Islet precursor cell (in vitro differentiated cells): ENCODE measurements at places on chromosomes 7 and 10.

GRCh38 chr7:45007106-45007505 lies 7.1 kb downstream of the CCM2 start:
- DNase-seq = no peak

DNA sequence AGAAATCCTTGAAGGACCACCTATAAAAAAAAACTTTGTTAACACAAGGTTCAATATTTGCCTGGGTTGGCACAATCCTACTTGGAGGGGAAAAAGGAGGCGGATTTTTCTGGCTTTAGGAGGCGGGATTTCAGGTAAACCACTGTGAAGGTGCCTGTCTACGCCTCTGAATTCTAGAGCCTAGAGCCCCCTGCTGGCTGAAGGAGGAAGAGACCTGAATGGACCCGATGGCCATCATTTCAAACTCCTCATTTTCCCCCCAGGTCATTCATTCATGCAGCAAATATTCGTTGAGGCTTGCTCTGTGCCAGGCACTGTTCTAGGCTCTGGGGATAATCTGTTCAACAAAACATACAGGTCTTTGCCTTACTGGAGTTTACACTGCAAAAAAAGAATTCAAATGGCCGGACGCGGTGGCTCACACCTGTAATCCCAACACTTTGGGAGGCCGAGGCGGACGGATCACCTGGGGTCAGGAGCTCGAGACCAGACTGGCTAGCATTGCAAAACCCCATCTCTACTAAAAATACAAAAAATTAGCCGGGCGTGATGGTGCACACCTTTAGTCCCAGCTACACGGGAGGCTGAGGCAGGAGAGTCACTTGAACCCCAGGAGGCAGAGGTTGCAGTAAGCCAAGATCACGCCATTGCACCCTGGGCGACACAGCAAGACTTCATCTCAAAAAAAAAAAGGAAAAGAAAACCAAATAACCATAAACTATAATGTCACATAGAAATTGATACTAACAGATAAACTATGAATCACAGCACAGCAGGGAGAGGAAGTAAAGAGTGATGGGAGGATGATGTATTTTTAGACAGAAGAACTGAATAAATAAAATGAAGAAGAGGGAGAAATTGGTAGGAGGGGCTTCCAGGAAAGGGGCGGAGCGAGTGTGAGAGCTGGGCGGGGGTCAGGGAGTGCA lies 90.1 kb upstream of the NFE2L3 start:
- peak; percentile 84 for DNase-seq

DNA sequence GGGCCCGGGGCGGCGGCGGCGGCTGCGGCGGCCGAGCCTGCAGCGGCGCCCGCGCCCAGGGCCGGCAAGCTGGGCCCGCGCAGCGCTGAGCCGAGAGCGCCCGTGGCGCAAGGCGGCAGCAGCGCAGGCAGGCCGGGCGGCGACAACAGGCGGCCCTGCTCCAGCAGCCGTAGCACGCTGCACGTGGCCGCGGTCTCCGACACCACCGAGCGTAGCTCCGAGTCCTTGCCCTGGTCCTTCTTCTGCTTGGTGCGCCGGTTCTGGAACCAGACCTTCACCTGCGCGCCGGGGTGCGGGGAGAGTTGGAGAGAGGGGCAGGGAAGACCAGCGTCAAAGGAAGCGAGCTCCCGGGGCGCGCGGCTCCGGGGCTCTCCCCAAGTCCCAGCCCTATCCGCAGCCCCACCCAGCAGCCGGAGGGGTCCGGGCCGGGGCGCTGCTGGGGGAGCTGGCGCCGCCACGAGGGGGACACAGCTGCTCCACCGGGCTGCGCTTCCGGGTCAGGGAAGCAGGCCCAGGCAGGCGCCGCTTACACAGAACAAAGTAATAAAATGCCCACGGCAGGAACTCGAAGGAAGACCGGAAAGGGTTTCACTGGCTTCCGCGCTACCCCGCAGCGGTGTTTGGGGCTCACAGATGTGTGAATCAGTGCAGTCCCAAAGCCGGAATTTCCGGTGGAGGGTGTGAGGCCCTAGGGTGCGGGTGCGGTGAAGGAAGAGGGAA lies 3.6 kb downstream of the VAX1 start:
- DNase-seq = peak; percentile 67

DNA sequence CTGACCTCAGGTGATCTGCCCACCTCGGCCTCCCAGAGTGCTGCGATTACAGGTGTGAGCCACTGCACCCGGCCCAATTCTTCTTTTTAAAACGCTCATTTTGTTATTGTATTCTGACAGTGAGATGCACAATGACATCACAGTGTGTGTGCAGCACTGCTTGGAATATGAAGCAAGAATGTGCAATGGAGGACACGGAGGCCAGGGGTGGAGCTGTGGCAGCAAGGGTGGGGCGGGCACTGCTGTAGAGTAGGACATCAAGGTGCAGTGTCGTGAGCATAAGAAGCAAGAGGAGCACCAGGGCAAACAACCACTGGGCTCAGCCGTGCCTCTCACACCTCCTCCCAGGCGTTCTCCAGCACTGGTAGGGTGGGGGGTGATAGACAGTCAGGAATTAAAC lies 26.8 kb upstream of the GRID1 start:
- DNase-seq = no peak

DNA sequence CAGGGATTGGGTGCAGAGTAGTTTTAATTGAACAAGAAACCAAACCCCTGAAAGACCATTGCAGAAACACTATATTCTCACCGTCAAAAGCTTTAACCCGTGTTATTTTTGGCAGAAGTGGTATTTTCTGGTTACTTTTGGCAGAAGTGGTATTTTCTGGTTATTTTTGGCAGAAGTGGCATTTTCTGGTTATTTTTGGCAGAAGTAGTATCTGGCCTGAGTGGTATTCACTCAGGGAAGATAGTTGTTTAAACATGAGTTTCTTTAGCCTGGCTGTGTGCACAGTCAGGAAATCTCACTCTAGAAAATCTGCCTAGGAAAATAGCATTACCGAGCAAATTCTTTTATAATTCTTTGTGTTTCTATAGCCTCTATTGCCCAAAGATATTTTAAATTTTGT lies 322.7 kb downstream of the GFRA1 start:
- DNase-seq = no peak

- no peak for DNase-seq
Observed at GRCh38 chr10:97169911-97170693, 15.7 kb downstream of the SLIT1 start.
